CD4-positive, CD25-positive, alpha-beta regulatory T cell (primary cell): ENCODE measurements at places on chromosomes 12 and 14. TPM values are rescaled to one million over a fixed set of nuclear protein-coding genes. Genes with fewer than 3 reads are reported as not detected.
A peak's percentile ranks its signal among the peaks of the same experiment; 100 is the strongest.

Gene PDZRN4
- not detected for total RNA-seq

Gene MLF2
- total RNA-seq, result 101 TPM

Gene GARIN6
- total RNA-seq, result not detected

Gene AGAP2
- 60.3 TPM for total RNA-seq

Gene CLEC4E
- not detected for total RNA-seq

Gene HVCN1
- 6.1 TPM for total RNA-seq

Gene SLC6A15
- not detected for total RNA-seq

Gene TMTC2
- 6.3 TPM for total RNA-seq

Gene DEGS2
- total RNA-seq, result not detected

Gene KRT80
- total RNA-seq, result not detected

Gene CPNE8
- 10.3 TPM for total RNA-seq

GRCh38 chr12:111034886-111035577 lies 114.7 kb upstream of the MYL2 start:
- no peak overlapping the region for H3K27ac ChIP-seq
- no peak for DNase-seq
- peaks cover 30% of the 10 kb centered on the region for H3K4me1 ChIP-seq
- H3K4me3 ChIP-seq, result no peak overlapping the region

DNA sequence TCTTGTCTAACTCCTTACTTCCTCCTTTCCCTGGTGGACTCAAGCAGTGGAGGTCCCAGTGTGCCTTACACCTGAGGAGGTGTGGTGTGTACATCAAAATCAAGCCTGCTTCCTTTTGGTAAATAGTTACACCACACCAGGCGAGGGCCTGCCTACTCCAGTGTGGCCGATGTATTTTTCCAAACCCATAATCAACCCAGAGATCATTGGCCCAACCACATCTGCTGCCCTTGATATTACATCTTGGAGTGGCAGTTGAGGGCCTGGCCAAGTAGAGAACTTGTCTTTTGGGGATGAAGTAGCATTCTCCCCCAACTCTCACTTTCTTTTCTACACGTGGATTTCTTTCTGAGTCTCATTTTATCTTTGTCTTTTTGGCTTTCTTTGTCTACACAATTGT lies 187.4 kb downstream of the EFCAB11 start:
- no peak for DNase-seq
- no peak overlapping the region for H3K27ac ChIP-seq
- no peaks in the 10 kb centered on the region for H3K36me3 ChIP-seq
- H3K4me3 ChIP-seq, result no peak overlapping the region
- H3K4me1 ChIP-seq, result peaks cover 19% of the 10 kb centered on the region

GRCh38 chr14:56183631-56184157 lies 65.5 kb downstream of the PELI2 start:
- H3K4me1 ChIP-seq, result no peaks in the 10 kb centered on the region
- no peak for DNase-seq
- H3K4me3 ChIP-seq, result no peak overlapping the region
- H3K36me3 ChIP-seq, result no peaks in the 10 kb centered on the region

- H3K36me3 ChIP-seq, result no peaks in the 10 kb centered on the region
- peaks cover 12% of the 10 kb centered on the region for H3K4me1 ChIP-seq
- H3K4me3 ChIP-seq, result no peak overlapping the region
Measured at GRCh38 chr14:50366589-50366988, 30.1 kb downstream of the CDKL1 start.

GRCh38 chr14:104399432-104400155 lies 180.0 kb upstream of the C14orf180 start:
- DNase-seq, result no peak
- peaks cover 20% of the 10 kb centered on the region for H3K4me1 ChIP-seq
- no peak overlapping the region for H3K27ac ChIP-seq
- H3K36me3 ChIP-seq, result no peaks in the 10 kb centered on the region
- H3K27me3 ChIP-seq, result no peaks in the 10 kb centered on the region

DNA sequence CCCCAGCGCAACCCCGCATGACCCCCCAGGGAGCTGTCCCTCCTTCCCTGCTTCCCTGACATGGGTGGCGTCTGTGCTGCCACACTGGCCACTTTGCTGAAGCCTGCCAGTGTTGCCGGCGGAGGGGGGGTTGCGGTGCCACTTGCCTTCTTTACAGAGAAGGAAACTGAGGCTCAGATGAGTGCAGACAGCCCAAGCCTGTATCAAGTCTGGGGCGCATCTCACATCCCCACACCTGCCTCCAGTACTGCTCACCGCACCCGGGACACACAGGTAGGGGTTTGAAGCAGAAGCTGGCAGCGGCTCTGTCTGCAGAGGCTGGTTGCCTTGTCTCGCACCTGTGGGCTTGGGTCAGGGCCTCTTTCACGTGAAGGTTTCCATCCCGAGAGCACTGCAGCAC lies 104.7 kb upstream of the RTL1 start:
- H3K36me3 ChIP-seq, result no peaks in the 10 kb centered on the region
- H3K4me3 ChIP-seq, result no peak overlapping the region
- no peak for DNase-seq
- H3K27ac ChIP-seq, result no peak overlapping the region
- H3K4me1 ChIP-seq, result no peaks in the 10 kb centered on the region

DNA sequence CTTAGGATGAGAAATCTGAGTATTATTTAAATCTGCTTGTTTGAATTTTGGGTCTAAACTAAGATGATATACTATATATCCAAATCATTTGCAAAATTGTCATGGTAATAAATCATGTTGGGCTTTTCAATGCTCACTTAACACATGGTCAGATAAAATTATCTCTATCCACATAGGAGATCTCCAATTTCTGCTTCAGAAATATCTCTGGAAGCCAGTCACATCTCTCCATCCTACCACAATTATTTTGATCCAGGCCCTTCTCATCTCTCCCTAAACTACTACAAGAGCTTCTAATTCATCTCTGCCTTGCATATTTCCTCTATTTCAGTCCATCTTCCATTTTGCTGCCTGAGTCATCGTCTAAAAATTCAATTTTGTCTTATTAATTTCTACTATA lies 3.8 kb downstream of the DCN start:
- no peak overlapping the region for H3K27ac ChIP-seq
- no peaks in the 10 kb centered on the region for H3K27me3 ChIP-seq
- H3K36me3 ChIP-seq, result no peaks in the 10 kb centered on the region
- DNase-seq, result no peak

DNA sequence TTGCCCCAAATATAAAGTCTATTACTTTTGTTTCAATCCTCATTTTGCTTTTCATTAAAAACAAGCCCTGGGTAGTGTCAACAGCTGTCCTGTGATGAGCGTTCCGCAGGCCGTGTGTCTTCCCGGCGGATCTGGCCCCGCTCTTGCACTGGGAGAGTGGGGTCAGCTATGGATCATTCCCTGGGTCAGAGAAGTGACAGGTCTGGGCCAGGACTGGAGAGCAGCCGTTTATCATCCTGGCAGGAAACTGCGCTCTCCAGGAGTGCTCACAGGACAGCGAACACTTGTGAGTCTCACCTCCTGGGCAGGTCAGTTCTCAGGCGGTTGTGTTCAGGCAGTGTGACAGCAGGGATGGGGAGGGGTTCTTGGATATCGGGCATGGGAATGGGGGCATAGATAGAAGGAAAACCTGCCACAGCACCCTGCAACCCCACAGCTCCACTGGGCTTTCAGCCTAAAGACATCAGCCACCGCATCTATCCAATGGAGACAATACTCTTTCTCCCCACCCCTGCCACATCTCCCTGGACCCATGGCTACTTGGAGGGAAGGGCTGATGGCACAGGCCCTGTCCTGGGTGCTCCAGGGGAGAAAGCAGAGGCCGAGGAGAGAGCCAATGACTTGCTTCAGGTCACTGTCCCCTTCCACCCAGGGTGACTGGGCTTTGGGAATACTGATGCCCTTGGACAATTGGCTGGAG lies 47.8 kb upstream of the CHGA start:
- no peaks in the 10 kb centered on the region for H3K4me1 ChIP-seq
- no peak overlapping the region for H3K4me3 ChIP-seq
- H3K27me3 ChIP-seq, result peaks cover 4% of the 10 kb centered on the region

GRCh38 chr14:76986231-76986565 lies 42.3 kb downstream of the IRF2BPL start:
- H3K4me3 ChIP-seq, result no peak overlapping the region
- H3K36me3 ChIP-seq, result no peaks in the 10 kb centered on the region
- no peaks in the 10 kb centered on the region for H3K4me1 ChIP-seq

GRCh38 chr14:20606190-20606901 lies 15.2 kb upstream of the RNASE12 start:
- peaks cover 21% of the 10 kb centered on the region for H3K4me1 ChIP-seq
- H3K27ac ChIP-seq, result no peak overlapping the region
- DNase-seq, result no peak
- no peak overlapping the region for H3K4me3 ChIP-seq
- peaks cover 2% of the 10 kb centered on the region for H3K27me3 ChIP-seq
- no peaks in the 10 kb centered on the region for H3K36me3 ChIP-seq

GRCh38 chr14:55245657-55246268 lies 25.5 kb upstream of the FBXO34 start:
- H3K36me3 ChIP-seq, result no peaks in the 10 kb centered on the region
- H3K27ac ChIP-seq, result no peak overlapping the region
- H3K27me3 ChIP-seq, result peaks cover 2% of the 10 kb centered on the region
- H3K4me1 ChIP-seq, result no peaks in the 10 kb centered on the region
- peak; percentile 51 for DNase-seq
- no peak overlapping the region for H3K4me3 ChIP-seq

GRCh38 chr12:24462946-24463345 lies 486.0 kb downstream of the BCAT1 start:
- no peaks in the 10 kb centered on the region for H3K36me3 ChIP-seq
- no peak overlapping the region for H3K27ac ChIP-seq
- no peak for DNase-seq
- H3K27me3 ChIP-seq, result no peaks in the 10 kb centered on the region
- no peaks in the 10 kb centered on the region for H3K4me1 ChIP-seq

GRCh38 chr12:112419297-112420133 lies 768 bp downstream of the PTPN11 start:
- peak overlapping the region; percentile 92 for H3K4me3 ChIP-seq
- H3K27ac ChIP-seq, result peak overlapping the region; percentile 94
- no peaks in the 10 kb centered on the region for H3K36me3 ChIP-seq

GRCh38 chr14:50397390-50398188 lies 908 bp upstream of the CDKL1 start:
- peaks cover 7% of the 10 kb centered on the region for H3K27me3 ChIP-seq
- H3K36me3 ChIP-seq, result no peaks in the 10 kb centered on the region
- peaks cover 12% of the 10 kb centered on the region for H3K4me1 ChIP-seq
